Activated naive CD4-positive, alpha-beta T cell treated with anti-CD3 and anti-CD28 coated beads, Interleukin-2, amount 10 ng/mL, durations not matched to agents 7 days and 5 days (primary cell): ENCODE measurements at places on chromosomes 3 and 15.

DNA sequence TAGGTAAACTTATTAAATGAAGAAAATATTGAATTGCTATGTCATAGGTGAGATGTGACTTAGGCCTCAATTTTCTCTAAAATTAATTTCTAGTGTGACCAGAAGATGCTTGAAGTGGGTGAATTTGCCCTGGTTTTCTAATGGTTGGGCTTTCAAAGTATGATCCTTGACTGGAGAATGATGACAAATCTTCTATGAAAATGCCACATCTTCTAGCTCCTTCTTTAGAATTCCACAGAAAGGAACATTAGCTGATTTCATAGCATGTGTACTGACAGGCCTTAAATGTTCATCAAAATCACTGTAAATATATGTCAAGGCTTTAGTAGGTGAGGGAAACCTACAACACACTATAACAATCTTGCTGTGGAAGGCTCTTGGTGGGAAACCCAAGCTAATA lies 8.9 kb downstream of the ABI3BP start:
- DNase-seq, result no peak

DNA sequence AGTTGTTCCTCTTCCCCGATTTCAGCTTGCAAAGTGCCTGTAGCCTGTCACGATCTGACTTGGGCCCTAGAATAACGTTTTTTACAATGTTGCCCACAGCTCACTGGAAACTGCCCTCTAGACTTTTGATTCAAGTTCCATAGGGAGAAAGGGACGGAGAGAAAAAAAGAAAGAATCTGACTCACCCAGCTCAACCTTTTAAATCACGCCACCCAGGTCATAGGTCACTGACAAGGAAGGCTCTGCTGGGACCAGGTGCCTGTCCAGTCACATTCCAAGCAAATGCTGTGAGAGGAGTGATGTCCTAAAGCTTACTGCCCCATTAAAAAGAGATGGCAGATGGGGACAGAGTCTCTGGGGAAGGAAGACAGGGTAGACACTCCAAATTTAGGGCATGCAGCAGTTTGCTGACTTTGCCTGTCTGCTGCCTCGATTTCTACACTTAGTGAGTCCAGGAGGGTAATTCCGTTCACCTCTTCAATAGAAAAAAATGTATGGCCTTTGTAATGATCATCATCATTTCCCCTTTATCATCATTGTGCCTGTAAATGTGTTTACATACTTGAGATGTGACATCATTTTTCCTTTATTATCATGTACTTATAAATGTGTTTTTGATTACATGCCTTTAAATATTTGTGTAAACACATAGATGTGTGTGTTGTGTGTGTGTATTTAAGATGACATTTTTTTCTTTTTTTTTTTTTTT lies 8.4 kb upstream of the MYO1E start:
- DNase-seq, result no peak

GRCh38 chr3:126528419-126528799 lies 4.5 kb downstream of the CHST13 start:
- DNase-seq, result no peak

GRCh38 chr15:79160211-79160610 lies 69.6 kb upstream of the RASGRF1 start:
- no peak for DNase-seq

GRCh38 chr3:196643201-196643749 lies 3.8 kb downstream of the NRROS start:
- DNase-seq, result no peak

DNA sequence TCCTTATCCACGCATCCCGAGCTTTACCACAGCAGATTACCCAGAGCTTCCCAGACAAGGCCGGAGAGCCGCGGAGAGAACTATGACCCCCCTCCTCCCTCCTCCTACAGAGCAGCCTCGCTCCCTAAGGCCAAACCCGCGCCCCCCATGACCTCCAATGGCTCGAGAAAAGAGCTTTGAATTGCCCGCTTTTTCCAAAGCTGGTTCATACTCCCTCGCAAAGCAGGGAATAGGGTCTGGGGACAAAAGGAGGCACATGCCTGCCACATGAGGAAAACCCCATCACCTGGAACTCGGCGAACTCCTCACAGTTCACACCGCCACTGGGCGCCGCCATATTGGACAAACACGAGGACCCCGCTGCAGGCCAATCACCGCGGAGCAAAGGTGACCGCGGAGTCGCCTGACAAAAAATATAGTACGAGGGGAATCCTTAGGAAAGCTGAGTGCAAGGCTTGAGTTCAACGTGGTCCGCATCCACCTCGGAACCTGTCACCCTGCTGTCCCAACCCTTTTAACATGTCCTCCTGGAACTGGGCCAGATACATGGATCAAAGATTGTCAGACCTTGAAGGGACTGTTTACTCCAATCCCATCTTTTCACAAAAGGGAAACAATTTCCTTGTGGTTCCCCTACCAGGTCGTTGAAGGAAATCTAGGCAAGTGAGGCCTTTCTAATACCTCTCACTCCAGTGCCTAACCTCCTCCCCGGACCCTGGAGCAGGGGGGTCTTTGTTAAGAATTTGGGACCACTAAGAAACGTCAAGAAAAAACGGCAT lies at the start of gene MIX23:
MIX23 (minus strand) TSS at position 344 of the 779 bp plus-strand sequence; CDS start at position 337, 7 bp downstream.
- DNase-seq, result peak; percentile 91

DNA sequence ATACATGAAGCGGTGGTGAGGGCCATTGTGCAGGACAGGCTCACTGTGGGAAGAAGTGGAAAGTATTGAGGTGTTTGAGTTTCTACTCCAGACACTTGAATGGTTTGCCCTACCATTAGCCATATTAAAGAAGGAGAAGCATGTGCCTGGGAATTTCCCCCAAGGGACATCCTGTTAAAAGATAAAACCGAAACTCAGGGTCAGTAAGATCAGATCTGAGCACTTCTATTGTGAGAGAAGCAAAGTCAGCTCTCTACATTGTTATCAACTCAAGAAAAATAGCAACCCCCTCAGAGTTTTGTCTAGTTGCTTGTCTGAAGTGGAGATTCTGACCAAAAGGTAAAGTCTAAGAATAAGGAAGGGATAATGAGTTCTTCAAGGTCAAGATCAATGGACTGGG lies 269.8 kb downstream of the CHST2 start:
- DNase-seq, result no peak

GRCh38 chr3:45506084-45506483 lies 88.5 kb upstream of the LIMD1 start:
- DNase-seq, result no peak

GRCh38 chr3:167843886-167844285 lies 108.4 kb downstream of the SERPINI1 start:
- no peak for DNase-seq

DNA sequence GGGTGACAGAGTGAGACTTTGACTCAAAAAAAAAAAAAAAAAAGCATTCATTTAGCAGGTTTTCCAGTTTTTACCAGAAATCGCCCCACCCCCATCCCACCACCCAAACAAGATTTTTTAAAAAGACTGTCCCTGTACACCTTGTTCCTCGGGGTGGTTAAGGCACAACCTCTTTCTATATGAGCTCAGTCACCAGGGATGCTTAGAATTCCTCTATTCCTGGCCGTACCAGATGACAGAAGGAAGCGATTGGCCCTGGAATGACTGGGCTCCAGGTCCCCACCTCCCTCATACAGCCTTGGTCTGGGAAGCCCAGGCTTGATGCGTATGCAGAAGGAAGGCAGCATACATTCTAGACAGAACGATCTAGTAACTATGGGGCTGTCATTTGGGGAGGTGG lies 25.6 kb downstream of the IDH2 start:
- no peak for DNase-seq

- no peak for DNase-seq
Measured at GRCh38 chr3:168021737-168022450, 73.8 kb downstream of the GOLIM4 start.

GRCh38 chr15:38560456-38560926 lies 4.1 kb downstream of the RASGRP1 start:
- no peak for DNase-seq

DNA sequence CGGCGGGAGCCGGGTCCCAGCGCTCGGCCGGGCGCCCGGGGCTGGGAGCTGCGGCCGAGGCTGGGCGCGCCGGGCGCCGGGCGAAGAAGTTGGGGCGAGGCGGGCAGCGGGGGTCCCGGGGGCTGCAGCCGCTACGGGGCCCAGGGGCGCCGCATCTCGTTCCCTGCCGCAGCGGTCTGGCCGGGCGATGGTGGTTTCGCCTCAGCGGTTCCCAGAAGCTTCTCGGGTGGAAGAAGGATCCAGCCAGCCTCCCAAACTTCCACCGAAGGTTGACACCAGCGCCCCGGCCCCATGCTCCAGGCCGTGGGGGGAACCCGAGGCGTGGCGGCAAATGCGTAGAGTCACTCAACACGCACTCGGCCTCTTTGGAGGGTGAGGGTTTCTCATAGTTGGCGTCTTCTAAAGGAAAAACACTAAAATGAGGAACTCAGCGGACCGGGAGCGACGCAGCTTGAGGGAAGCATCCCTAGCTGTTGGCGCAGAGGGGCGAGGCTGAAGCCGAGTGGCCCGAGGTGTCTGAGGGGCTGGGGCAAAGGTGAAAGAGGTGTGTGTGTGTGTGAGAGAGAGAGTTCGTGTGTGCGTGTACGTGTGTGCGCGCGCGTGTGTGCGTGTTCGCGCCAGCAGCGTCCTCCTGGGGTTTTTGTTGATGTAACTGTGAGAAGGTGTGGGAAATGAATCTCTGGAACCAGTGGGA lies 940 bp downstream of the BOC start:
- DNase-seq, result no peak

GRCh38 chr3:114480442-114480841 lies 186.6 kb downstream of the TIGIT start:
- no peak for DNase-seq

DNA sequence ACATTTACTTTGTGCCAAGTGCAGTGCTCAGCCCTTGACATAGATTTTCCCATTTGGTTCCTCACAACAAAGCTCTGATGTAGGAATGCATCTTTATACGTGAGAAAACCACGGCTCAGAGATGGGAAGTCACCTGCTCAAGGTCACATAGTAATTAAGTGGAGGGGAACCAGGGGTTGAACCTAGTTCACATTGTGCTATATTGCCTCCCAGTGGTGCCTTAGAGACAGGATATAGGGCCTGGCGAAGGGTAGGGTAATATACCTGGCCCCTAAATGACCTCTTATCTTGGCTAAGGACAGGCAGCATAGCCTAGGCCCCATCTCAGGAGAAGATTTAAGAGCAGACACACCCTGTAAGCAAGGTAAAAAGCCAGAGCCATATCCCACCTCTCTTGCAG lies 71.5 kb downstream of the FOXP1 start:
- peak; percentile 56 for DNase-seq

DNA sequence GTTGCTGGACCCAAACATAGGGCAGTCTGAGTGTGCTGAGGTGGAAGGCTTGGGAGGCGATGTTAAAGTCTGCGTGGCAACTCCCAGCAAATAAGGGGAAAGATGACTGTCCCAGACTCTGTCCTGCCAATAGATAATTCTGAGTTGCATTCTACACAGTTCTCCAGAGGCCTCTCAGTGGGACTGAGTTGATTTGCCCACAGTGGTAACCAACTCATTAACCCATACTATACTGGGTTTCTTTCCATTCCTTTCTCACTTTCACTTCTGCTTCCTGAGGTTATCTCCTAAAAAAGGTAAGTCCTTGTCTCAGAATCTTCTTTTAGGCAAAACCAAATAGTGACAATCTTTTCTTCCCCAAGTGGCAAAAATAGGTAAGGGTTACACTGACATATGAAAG lies 549.9 kb upstream of the DPPA4 start:
- no peak for DNase-seq

GRCh38 chr3:105353485-105354161 lies 13.1 kb upstream of the ALCAM start:
- no peak for DNase-seq

DNA sequence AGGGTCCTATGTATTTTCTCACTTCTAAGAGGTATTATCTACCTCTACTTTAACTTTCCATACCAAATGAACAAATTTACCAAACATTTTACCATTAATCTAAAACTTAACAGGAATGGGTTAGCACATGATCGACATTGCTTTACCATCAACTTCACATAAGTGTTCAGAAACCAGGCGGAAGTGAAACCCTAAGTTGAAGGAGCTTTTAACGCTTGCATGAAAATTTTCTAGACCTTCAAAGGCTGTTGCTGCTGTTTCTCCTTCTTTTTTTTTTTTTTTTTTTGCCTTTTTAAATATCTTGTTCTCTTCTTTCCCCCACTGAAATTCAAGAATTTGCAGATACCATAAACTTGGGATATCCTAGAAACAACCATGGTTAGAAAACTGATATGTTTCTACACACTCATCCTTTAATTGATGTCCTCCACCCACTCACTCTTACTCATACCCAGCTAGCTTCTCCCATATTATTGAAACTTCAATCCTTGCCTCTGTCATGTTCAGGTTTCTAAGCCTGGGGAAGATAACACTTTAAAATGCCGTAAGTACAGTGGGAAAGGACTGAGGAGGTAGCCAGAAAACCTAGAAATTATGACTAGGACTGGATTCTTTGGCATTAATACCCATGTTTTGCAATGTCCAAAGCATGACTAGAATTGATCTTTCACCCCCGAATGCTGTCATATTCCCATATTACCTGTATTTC lies 24.7 kb downstream of the MYO5A start:
- no peak for DNase-seq

GRCh38 chr3:59131016-59131766 lies 81.4 kb upstream of the CFAP20DC start:
- DNase-seq, result no peak

GRCh38 chr3:129131465-129132088 lies 10.0 kb upstream of the RAB43 start:
- no peak for DNase-seq

- DNase-seq, result no peak
Measured at GRCh38 chr3:88535563-88535962, 385.8 kb downstream of the C3orf38 start.

DNA sequence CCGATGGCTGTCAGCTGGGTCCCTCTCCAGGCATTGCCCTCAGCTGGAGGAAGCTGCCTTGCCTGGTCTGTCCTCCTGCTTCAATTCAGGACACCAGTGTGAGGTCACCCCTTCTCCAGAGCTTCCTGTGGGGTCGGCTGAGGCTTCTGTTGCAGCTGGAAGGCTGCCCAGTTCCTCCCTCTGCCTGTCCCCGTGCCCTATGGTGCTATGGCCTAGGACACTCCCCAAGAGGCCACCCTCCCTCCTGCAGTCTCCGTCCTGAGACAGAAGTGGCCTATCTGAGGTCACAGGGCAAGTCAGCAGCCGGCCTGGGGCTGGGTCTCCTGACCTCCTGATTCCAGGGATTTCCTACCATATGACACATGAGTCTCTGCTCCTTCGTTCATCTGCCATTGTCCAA lies 57.9 kb downstream of the RASGRF1 start:
- DNase-seq, result no peak

DNA sequence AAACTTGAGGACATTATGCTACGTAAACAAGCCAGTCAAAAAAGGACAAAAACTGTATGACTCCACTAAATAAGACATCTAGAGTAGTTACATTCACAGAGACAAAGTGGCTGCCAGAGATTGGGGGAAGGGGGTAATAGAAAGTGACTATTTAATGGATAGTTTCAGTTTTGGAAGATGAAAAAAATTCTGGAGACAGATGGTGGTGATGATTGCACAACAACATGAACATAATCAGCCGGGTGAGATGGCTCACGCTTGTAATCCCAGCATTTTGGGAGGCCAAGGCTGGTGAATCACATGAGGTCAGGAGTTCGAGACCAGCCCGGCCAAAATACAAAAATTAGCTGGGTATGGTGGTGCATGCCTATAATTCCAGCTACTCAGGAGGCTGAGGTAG lies 40.6 kb downstream of the DPP8 start:
- no peak for DNase-seq
